Activated T-cell treated with anti-CD3 and anti-CD28 coated beads for 48 hours (primary cell): ENCODE measurements at places on chromosomes 2 and 18.

- DNase-seq = no peak
Observed at GRCh38 chr18:33051407-33051806, 278.6 kb upstream of the KLHL14 start.

GRCh38 chr18:55491616-55492015 lies 96.4 kb downstream of the TCF4 start:
- DNase-seq = no peak

DNA sequence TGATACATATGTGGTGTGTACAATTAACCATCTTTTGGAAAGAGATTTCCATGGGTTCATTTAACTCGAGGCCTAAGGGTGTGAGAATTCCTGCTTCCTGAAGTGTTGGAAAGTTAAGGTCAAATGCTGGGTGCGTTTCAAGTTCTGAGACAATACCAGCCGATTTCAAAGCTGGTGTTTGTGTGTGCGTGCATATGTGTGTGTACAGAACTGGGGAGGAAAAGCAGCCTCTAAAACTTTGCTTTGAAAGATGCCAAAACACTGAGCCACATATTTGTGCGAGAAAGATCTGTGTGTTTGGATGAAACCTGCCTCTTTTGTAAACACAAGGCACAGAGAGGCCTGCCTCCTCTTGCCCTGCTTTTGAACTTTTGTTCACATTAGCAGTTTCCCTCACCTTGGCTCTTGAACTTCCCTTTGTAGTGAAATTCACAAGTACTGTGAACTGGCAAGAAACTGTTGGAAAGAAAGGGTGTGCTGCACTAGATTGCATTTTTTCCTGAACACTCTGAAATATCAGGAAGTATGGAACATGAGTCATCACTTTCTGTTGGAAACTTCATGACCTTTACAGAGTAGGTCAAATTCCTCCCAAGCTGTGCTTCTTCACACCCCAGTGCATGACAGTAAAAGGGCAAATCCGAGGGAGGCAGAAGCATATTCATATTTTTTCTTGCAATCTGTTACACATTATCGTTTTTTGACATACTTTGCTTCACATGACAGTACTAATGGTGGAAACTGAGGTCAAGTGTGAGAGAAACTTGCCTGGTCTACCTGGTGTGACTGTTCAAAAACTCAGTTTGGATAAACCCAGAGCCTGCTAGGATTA lies 20.0 kb upstream of the CAVIN2 start:
- DNase-seq = no peak

GRCh38 chr18:56286775-56287325 lies 351.5 kb downstream of the TXNL1 start:
- no peak for DNase-seq

DNA sequence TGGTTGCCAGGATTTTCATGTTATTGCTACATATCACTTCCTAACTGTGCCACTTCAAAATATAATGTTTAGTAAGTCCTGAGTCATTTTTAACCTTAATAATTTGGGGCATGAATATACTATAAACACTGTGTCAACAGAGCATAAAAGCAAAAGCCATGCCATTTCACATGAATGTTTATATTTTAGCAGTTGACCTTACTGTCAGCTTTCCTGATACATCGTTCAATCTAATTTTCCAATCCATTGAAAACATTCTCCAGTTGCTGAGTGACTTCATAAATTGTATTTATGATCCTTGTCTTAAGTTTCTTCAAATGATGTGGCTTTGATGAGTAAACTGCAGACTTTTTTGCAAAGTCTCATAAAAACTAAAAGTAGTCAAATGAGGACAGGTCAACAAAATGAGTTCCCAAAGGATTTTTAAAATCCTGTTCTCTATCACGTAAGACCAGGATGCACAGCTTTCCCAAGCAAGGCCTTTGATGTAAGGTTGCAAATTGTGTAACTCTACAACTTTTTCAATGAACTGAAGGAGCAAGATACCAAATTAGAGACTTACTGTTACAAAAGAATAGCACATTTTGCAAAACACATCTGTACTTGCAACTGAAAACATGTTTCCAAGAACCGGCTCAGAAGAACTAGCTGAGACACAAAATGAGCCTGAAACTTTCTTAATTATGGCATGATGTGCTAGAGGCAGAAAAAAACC lies 117.7 kb downstream of the SATB2 start:
- DNase-seq = no peak

- no peak for DNase-seq
Observed at GRCh38 chr2:164260506-164260905, 360.8 kb downstream of the GRB14 start.

GRCh38 chr2:39629646-39630045 lies 36.1 kb upstream of the TMEM178A start:
- DNase-seq = no peak

DNA sequence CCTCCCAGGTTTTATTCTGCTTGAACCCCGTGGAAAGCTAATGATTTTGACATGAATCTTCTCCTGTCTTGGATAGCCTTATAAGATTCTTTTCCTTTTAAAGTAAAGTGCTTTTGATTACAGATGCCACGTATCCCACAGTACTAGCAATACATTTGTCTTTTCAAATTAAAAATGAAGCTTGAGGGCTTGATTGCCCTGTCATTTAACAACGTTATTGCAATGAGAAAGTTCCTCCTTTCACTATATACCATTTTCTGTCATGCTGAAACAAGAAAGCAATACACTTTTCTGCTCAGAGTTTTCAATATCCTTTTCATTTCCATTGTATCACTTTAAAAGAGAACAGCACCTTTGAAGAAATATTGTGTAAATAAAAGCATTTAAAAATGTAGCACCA lies 814.7 kb downstream of the LRP1B start:
- no peak for DNase-seq

DNA sequence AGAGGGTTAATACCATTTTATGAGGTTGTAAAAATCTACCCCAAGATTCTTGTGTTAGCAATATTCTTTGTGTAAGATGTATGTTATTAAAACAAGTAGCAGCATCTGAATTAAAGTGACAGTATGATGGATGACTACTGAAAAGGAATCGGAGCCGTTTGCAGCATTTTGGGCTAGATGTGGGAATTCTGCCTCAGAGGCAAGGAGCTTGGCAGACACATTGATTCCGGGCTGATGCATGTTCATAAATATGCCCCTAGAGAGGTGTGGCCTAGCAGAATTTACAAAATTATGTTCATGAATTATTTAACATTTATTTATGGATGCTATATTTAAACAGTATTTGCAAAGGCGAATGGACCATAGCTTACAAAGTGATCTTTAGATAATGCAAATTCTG lies 389.0 kb upstream of the ETAA1 start:
- no peak for DNase-seq

GRCh38 chr18:56812674-56813073 lies 161.5 kb downstream of the WDR7 start:
- DNase-seq = no peak

DNA sequence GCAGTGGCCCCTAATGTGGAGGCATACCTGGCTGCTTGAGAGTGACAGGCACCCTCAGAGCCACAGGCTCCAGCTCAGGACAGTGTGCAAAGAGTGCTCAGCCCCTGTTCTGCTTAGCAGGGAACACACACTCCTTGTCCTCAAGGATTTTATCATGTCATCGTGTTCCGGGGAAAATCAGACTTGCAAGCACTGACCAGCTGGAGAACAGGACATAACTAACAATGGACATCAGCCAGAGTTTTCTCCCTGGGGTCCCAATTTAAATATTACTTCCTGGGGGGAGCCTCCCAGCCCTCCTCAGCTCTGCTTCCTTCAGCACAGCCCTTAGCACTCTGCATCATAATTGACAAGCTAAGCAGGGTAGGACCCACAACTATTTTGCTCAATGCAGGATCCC lies 175.4 kb upstream of the ACAA2 start:
- DNase-seq = no peak

- DNase-seq = no peak
Observed at GRCh38 chr2:137508739-137509384, 455.4 kb upstream of the HNMT start.

- DNase-seq = no peak
Observed at GRCh38 chr2:143803936-143804335, 674.7 kb downstream of the ARHGAP15 start.

GRCh38 chr18:51437280-51438271 lies 240.1 kb upstream of the MEX3C start:
- DNase-seq = no peak

DNA sequence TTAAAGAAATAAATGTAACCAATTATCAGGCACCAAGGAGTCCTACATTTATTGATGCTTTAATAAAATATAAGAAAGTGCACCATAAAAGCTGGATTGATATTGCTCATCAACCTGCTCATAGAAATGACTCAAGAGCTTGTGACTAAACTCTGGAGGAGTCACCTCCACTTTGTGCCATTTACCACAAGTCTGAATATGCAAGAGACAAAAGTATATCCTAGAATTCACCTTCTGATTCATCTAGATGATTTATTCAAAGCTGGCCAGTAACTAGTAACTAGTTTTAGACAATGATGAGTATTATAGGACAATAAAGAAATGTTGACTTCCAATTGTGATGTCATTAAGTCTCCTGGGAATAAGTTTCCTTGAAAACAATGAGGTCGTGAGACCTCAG lies 146.0 kb upstream of the SOX11 start:
- no peak for DNase-seq

DNA sequence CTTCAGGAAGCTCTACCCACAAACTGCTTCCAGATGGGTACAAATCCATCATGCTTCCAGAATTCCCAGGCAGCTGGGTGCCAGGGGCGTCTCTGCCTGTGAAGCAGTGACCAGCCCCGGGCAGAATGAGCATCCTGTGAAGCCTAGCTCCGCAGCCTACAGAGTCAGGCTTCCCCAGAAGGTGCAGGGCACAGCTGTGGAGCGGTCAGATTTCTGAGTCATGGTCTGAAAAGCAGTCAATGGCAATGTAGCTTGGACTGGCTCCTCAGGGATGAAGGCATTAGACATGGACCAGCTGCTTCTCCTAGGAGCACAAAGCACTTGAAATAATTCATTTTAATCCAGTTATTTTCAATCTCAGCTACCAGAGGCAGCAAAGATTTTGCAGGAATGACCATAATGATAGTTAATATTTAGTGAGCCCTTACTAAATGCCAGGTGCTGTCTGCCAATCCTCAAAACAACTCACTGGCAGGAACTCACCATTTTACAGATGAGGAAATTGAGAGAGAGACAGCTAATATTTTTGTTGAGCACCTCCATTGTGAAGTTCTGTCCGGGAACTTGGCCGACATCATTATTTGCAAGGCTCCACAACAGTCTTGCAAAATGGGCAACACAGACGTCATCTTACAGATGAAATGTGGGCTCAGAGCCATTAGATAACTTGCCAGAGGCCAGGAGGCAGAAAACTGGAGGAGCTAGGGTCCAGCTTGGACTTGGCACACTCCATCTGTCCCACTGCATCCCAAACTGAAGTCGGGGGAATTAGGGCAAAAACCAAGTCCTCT lies 31.7 kb downstream of the ACMSD start:
- no peak for DNase-seq

- no peak for DNase-seq
Observed at GRCh38 chr2:120275617-120276400, 23.2 kb downstream of the RALB start.

- DNase-seq = no peak
Observed at GRCh38 chr2:2590141-2590540, 259.1 kb upstream of the MYT1L start.

- DNase-seq = no peak
Observed at GRCh38 chr2:46748735-46749531, 166.7 kb downstream of the MCFD2 start.

- no peak for DNase-seq
Observed at GRCh38 chr2:178213991-178214390, 19.7 kb downstream of the OSBPL6 start.

- DNase-seq = no peak
Observed at GRCh38 chr2:11430729-11431128, 35.2 kb downstream of the E2F6 start.

DNA sequence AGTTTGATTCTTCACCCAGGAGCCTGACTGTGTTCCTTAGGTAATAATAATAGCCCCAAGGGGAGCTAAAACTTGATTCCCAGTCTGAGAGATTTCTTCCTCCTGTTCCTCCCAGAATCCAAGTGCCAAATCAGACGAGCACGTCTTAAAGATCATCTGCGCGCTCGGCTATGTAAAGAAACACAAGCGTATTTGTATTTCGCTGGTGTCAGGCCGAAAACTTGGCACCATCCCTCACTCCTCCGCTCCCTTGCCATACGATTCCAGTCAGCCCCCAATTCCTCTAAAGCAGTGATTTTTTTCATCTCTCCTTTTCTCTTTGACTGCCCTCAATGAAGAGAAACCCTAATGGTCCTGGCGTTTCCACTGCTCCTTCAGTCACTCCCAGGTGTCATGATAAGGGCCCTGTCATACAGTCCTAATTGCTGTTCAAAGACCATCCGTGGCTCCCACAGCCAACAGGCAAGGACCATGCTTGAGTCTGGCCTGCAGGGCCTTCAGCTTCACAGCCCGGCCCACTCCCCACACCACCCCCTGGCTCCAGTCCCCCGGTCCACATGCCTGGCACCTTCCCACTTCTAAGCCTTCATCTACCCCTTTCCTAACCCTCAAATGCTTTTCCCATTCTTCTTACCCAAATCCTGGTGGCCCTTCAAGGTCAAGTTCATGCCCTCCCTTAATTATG lies 130.8 kb upstream of the ID2 start:
- DNase-seq = no peak

DNA sequence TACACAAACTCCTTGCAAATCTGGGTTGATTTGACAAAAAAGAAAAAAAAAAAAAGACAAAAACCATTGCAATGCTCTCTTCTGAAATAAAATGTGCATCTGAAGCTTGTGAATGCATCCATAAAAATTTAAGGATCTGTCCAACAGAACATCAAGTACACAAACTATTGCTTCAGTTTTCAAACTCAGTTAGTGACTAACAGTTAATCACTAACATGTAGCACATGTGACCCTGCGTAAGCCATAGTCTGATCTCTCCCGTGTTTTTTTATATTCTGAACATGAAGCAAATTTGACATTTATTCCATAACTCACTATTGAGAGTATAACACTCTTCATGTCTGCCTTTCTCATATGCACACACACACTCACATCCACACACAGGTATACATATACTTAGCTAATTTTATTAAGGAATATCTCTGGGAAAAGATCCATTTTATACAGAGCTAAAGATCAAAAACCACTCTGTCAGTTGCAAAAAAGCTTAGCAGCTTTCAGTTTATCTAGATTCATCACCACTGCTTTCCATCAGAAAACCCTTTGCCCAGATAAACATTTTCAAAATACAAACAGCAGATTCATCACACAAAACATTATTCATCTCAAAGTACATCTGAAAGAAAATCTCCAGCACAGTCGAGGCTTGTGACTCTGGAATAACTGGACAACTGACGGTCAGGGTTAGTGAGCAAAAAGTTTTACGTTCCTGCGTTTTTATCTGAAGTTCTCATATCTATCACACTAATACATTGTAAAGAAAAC lies 1000.4 kb upstream of the ACVR2A start:
- DNase-seq = no peak
